ENCODE measurements at places on chromosomes 1 and 21.
A peak's percentile ranks its signal among the peaks of the same experiment; 100 is the strongest.

- no peak for DNase-seq
Observed at GRCh38 chr21:18252256-18252655, 7.6 kb downstream of the CHODL start.

DNA sequence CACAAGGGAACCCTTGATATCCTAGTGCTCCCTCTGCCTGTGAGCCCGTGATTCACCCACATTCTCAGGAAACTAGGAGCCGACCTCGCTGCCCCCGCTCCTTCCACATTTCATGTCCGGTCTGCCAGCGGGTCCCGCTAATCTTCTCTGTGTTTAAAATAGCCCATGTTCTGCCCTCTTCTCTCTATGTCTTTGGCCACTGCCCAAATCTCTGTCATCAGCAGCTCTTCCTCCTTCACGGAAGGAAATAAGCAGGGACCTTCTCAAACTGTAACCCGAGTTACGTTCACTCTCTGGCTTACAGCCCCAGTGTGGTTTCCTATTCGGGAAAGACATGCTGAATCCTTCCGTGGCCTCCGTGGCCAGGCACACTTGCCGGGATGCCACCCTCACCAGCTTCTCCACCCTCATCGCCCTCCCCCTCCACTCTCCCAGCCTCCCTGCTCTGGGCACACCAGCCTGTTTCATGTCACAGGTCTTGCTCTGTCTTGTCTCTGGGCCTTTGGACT, 21.1 kb upstream of the UBXN10 start:
- DNase-seq: peak; percentile 48

DNA sequence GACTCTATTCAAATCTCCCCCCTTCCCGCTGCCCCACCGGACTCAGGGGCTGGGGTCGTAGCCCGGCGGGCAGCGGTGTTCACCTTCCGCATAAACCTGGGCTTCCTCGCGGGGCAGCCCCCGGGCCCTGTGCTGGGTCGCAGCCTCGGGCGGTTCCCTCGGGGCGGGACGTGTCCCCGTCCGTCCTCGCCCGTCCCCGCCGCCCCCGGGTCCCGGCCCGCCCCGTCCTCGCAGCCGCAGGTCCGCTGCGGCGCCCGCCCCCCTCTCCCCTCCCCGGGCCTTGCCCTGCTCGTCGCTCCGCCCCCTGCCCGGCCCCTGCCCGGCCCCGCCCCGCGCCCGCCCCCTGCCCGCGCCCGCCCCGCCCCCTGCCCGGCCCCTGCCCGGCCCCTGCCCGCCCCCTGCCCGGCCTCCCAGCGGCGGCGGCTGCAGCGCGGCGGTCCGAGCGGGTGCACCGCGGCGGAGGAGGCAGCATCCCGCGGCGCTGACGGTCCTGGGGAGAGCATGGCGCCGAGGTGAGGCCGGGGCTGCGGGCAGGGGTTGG, at the start of gene COL18A1:
TSS of gene COL18A1 (plus strand) at position 436 of the 541 bp plus-strand sequence. CDS start at position 502, 66 bp downstream.
- peak; percentile 89 for DNase-seq

GRCh38 chr21:42414553-42414927, 10.8 kb downstream of the UBASH3A start:
- no peak for DNase-seq

DNA sequence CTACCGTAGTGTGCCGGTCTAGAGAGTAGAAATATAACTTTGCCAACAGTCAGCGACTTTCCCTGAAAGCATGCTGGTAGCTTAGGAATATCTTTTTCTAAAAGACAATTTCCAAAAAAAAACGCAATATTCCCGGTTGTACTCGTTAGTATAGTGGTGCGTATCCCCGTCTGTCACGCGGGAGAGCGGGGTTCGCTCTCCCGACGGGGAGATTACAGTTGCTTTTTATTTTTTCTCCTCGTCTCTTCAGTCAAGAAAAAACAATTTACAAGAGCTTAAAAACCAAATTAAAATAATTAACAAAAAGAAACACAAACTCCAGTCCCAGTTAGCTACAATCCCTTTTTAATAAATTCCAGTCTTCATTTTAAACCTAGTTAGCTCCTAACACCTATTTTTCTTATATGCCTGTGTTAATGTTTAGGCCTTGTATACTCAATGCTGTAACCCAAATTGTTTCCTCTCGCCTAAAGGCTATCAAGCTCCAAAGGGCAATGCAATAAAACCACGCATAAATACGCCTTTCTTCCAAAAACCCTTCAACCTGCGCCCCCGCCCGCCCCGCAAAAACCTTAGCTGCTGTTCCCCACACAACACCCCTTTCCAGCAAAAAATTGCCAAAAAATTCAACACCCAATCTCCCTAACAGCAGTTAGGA, 7.8 kb downstream of the HSPA6 start:
- peak; percentile 13 for DNase-seq

DNA sequence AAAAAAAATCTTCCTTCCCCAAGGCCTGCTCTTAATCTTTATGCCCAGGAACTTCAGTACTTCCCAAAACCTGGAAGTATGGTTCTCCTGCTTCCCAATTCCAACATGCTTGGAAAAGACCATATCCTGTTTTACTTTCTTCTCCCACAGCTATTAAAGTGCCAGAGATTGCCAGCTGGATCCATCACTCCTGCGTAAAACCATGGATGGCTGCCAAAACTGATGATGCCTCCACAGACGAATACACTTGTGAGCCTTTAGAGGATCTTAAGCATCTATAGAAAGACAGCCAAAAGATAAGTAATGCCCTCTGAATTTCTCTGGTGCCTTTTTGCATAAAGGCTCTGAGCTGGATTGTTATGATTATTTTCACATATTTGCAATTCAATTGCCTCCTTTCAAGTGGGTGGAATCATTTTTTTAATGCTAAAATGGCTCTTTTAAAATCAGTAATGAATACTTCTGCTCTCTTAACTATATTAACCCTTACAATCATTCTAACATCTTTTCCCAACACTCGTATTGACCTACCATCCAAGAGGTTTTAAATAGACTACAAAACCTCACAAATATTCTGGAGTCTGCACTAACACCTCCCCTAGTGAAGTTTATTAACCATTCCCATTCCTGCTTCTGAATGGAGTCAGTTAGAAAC, 1807.8 kb downstream of the BRINP3 start:
- no peak for DNase-seq

DNA sequence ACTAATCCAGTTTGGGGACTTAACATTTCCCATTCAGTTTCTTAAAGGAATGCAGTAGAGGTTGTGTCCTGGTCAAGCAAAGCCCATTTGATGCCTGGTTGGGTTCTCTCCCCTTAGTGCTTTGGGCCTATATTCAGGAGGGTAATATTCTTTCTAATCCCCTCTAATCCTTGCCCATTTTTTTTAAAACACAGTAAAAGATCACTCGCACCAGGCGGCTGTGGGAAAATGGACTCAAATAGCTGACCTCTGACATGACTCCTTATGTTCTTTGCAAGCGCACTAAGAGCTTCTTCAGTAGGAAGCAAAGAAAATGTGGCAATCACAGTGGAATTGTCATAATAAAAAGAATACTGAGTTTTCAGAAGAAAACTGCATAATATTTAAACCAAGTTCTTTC, 49.9 kb downstream of the WNT2B start:
- no peak for DNase-seq

- DNase-seq: no peak
Observed at GRCh38 chr21:42669041-42669440, 15.6 kb downstream of the PDE9A start.

GRCh38 chr1:184911103-184911745, 63.1 kb downstream of the NIBAN1 start:
- no peak for DNase-seq

- DNase-seq: no peak
Observed at GRCh38 chr1:233912909-233913308, 8.4 kb downstream of the SLC35F3 start.

- DNase-seq: no peak
Observed at GRCh38 chr1:219153723-219154122, 20.0 kb upstream of the LYPLAL1 start.

- no peak for DNase-seq
Observed at GRCh38 chr1:87867626-87868025, 538.9 kb downstream of the LMO4 start.

GRCh38 chr1:235586413-235586812, 63.2 kb downstream of the GNG4 start:
- no peak for DNase-seq

DNA sequence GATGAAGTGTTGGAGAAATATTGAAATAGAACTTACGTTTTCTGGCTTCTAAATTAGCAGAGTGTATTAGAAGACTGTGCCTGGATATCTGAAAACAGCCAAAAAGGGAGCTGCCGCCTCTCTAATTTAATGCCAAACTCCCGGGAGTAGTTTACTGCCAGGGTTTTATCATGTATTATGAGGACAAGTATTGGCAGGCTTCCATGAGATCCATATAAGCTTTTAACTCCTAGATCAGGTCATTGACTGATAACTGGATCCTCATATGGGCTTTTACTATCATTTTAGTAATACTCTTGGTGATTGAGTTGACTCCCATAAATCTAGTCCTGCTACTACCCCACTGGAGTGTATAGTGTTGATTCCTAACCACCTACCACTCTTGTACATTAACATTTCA, 178.4 kb upstream of the CXADR start:
- no peak for DNase-seq

DNA sequence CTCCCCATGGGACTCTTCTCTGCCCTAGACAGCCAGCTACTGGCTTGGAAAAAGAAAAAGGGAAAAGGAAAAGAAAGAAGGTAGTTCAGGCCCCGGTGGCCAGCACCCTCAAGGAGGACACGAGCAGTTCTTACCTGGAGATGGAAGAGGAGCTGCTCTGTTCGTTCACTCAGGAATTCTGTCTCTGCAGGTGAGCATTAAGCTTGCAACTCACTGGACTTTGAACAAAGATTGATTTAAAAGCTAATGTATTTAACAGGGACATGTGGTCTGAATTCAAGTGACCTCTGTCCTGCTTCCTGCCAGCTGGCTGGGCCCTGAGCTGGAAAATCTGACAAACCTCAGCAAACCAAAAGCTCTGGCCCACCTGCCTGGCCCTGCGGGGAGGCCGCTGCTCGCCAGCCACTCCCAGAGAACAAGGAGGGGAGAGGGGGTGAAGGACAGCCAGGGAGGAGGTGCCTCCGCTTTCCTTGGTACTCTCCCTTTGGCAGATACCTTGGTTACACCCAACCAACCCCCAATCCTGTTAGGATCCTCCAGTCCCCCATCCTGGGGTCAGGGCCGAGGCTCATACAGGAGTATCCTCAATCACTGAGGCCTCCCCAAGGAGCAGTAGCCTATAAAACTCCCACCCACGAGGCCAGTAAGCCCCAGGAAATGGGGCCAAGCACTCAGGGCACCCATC, at the start of gene PDZK1:
TSS of gene PDZK1 (minus strand) at position 186 of the 685 bp plus-strand sequence. CDS start 19,347 bp downstream, outside the sequence.
- no peak for DNase-seq

DNA sequence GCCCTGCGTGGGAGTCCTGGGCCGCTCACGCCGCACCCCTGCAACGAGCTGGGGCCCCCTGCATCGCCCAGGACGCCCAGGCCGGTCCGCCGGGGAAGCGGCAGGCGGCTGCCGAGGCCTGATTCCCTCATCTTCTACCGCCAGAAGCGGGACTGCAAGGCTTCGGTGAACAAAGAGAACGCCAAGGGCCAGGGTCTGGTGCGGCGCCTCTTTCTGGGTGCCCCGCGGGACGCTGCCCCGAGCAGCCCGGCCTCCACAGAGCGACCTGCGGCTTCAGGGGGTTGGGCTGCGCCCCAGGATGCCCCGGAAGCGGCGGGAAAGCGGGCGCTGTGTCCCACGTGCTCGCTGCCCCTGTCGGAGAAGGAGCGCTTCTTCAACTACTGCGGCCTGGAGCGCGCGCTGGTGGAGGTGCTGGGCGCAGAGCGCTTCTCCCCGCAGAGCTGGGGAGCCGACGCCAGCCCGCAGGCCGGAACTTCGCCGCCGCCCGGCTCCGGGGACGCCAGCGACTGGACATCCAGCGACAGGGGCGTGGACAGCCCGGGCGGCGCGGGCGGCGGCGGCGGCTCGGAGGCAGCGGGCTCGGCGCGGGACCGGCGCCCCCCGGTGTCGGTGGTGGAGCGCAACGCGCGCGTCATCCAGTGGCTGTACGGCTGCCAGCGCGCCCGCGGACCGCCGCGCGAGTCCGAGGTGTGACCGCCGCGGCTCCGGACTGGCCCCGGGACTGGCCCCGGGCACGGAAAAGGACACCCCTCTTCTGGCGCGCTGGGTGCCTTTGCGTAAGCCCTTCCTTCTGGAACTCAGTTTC, 2.7 kb downstream of the FAM110D start:
- DNase-seq: peak; percentile 75

DNA sequence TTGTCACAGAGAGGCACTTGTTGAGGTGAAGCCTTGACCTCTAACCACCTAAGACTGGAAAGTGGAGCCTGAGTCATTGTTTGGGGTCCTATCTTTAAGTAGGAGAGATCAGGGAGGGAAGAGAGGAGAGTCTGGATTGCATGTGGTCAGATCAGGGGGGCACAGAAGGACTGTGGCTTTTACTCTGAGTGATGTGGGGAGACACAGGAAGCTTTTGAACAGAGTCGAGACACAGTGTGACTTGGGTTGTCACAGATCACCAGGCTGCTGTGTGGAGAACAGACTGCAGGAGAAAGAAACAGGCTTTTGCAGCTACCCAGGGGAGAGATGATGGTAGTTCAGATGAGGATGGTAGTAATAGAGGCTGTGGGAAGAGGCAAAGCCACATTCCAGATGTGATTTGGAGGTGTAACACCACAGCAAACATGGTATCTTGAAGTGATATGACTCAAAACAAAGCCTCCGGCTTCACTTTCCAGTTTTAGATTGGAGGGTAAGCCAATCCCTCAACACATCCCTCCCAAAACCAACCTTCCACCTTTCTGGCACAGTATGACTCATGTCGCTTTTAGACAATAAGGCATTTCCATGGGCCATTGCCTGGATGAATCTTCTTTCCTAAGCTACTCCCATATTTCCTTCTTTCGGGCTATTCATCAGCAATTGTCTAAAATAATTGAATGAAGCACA, 125.8 kb upstream of the SLC44A3 start:
- no peak for DNase-seq
